Suppressor macrophage treated with lipopolysaccharide for 4 hours (primary cell): ENCODE measurements at places on chromosomes 1 and 21.

GRCh38 chr1:157678721-157679120 is 21.8 kb downstream of the FCRL3 start:
- DNase-seq: no peak

GRCh38 chr1:208243527-208243966 is 637 bp downstream of the PLXNA2 start:
- peak; percentile 24 for DNase-seq

DNA sequence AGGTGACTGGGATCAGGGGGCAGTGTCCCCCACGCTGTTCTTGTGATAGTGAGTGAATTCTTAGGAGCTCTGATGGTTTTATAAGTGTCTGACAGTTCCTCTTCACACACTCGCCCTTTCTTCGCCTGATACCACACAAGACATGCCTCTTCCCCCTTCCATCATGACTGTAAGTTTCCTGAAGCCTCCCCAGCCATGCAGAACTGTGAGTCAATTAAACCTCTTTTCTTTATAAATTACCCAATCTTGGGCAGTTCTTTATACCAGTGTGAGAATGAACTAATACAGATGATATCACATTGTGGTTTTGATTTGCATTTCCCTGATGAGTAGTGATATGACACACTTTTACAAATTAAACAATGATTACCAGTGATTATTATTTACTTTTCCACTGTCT is 229.9 kb downstream of the AKT3 start:
- DNase-seq: no peak

- peak; percentile 96 for DNase-seq
Observed at GRCh38 chr21:29217818-29218291, 80.9 kb upstream of the BACH1 start.
